ENCODE measurements at places on chromosomes 2 and 18.

GRCh38 chr2:230925879-230926765, 1.1 kb upstream of the GPR55 start:
- no peak for DNase-seq

GRCh38 chr18:57433482-57433881, 1.7 kb upstream of the ONECUT2 start:
- no peak for DNase-seq

- DNase-seq, result no peak
These were observed 339.8 kb downstream of the DYSF start for GRCh38 chr2:71792926-71793761.

DNA sequence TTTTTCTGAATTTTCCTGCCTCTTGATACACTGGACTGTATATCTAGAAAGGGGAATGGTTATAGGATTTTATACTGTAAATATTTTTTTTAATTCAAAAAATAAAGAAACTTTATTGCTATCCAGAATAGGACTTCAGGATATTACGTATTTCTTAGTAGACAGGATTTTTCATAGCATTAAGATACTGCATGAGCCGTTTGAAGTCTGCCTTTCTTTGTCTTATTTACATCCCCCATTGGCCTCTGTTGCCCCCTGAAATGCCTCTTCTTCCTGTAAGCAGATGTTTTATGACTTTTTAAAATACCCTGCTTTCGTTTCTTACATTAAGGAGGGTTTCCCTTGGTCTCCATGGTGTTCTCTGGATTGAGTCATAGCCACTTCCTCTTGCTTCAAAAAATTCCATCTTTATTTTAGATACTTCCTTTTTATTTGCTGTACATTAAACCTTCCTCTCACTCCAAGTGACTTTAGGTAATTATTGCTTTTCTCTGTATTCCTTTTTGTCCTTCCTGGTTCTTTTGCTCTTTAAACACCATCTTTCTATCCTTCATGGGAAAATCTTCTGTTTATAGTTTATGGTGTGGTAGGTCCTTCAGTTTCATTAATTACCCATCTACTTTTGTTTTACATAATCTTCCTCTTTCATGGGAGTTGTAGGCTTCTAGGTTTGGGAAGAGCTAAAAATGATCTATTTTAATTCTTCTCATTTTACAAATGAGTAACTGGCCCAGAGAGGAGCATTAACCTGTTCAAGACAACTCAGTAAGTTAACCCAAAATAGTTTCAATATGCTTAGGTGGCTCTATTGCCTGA, 72.6 kb downstream of the ZNF532 start:
- DNase-seq, result no peak

DNA sequence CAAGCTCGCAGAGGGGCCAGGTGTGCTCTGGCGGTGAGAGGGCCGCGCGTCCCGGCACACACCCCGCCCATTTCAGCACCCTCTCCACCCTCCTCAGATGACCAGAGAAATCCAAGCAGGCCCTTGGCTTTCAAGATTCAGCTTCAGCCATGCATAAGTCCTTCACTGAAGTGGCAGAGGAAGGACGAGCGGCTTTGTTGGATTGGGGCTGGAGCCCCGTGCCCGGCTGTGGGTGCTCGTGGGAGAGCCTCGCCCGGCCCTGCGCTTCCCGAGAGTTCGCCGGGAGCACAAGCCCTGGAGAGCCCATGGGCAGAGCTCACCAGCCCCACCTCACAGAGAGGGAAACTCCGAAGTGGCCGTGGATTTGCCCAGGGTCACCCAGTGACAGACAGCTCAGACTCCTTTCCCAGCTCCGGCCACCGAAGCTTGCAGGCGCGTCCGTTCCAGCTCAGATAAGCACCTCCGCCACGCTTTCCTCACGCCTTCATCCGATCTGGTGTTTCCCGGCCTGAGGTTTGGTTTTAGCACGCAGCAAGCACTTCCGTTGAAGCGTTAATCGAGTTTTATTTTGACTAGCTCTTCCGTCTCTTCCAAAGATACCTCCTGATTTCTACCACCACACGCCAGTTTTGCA, 45.6 kb upstream of the MTCL1 start:
- DNase-seq, result no peak

DNA sequence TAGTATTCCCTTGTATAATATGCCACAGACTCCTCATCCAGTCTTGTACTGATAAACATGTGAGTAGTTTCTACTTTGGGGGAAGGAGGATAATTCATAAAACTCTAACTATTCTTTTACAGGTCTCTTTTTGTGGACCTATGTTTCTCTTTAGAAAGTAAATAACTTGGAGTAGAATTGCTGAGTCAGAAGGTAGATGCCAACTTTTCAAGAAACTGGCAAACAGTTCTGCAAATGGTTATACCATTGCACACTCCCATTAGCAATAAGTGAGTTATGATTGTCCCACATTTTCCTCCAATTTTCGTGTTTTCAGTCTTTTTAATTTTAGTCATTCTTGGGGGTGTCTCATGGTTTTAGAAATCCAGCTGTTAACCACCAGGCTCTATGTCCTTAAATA, 477.2 kb upstream of the LRRTM4 start:
- DNase-seq, result no peak

- DNase-seq, result no peak
These were observed 107.7 kb downstream of the CD226 start for GRCh38 chr18:69840001-69840400.

GRCh38 chr2:143762176-143762928, 633.1 kb downstream of the ARHGAP15 start:
- DNase-seq, result no peak

GRCh38 chr2:103875131-103875530, 978.8 kb upstream of the POU3F3 start:
- no peak for DNase-seq

All from activated CD4-positive, alpha-beta T cell treated with anti-CD3 and anti-CD28 coated beads for 1 hour (primary cell).